ENCODE measurements at places on chromosomes 2 and 18.
A peak's percentile ranks its signal among the peaks of the same experiment; 100 is the strongest.

DNA sequence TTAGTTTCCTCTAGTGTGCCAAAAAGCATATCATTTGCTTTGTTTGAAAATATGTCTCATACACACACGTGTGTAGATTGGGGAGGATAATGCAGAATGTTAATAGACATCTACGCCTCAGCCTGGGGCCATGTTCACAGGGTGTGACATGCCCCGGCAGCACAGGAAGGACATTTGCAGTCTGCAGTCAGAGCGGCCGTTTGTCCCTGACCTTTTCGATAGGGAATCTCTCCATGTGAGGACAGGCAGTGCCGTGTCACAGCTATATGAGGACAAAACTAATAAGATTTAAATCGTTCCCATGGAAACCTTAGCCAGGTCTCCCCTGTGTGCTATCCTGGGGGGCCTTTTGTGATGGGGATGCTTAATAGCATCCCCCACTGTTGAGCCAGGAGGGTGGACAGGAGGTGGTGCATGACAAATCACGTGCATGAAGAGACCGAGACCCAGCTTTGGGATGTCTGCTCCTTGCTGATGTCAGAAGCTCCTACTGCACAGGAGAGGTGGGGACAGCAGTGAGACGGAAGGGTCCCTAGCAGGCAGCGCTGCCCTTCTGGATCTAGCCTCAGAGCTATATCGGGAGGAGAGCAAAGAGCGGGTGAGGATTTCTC, 100.6 kb downstream of the RNF144A start:
- DNase-seq, result no peak

- DNase-seq, result no peak
Observed at GRCh38 chr18:42632801-42633200, 482.7 kb downstream of the RIT2 start.

GRCh38 chr2:179104736-179105135, 54.8 kb upstream of the CCDC141 start:
- no peak for DNase-seq

- no peak for DNase-seq
Observed at GRCh38 chr2:233620204-233620603, 2.8 kb downstream of the UGT1A8 start.

GRCh38 chr2:238891457-238892203, 43.7 kb downstream of the TWIST2 start:
- no peak for DNase-seq

DNA sequence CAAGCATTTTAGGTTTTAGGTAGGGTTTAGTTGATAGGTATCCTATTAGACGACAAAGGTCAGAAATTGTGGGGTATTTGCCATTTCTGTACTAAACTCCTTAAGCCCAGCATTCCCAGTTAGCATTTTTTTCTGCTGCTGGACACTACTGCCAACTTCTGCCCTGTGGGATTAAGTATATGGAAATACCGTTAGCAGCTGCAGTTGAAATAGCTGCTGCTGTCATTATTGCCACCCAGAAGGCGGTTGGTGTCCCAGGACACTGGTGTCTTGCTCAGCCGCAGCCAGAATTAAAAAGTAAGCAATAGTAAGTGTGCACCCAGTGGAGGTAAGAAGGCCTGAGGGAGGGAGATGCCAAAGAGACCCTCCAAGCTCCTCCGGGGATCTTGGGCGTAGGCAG, 1.9 kb upstream of the UXS1 start:
- DNase-seq, result no peak

GRCh38 chr2:157662401-157662800, 33.7 kb upstream of the ACVR1C start:
- DNase-seq, result no peak

DNA sequence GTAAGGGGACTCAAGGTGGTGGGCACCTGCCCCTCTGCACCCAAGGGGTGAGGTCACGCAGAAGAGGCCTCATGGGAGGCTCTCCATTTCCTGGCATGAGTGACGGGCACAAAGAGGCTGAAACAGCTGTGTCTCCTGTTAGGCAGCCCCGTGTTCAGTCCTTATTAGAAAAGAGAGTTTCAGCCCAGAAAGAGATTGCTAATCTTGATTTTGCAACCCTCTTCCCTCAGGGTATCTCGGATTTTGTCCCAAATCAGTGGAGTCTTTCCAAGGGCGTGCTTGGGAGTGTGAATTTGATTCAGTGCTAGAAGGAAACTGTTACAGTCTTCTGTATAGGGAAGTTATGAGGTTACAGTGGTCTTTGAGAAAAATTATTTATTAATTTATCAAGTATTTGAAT, 10.4 kb downstream of the TNFRSF11A start:
- DNase-seq, result no peak

GRCh38 chr2:158184001-158184400, 82.3 kb downstream of the UPP2 start:
- no peak for DNase-seq

DNA sequence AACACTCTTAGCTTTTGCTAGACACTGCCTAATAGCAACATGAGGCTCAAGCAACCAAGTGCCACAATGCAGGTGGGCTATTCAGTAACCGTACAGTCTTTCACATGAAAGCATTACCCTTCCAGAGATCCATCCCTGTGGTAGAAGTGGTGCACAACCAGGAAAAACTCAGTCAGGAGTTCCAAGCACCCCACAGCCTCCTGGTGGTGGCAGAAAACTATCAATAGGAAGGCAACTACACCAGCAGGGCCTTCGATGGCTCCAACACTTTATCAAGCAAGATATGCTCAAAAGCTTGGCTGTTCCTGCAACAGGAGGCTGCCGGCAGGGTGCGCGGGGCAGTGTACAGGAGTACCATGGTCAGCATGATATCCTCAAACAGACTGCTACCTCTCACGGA, 176.1 kb upstream of the DLGAP1 start:
- DNase-seq, result no peak

DNA sequence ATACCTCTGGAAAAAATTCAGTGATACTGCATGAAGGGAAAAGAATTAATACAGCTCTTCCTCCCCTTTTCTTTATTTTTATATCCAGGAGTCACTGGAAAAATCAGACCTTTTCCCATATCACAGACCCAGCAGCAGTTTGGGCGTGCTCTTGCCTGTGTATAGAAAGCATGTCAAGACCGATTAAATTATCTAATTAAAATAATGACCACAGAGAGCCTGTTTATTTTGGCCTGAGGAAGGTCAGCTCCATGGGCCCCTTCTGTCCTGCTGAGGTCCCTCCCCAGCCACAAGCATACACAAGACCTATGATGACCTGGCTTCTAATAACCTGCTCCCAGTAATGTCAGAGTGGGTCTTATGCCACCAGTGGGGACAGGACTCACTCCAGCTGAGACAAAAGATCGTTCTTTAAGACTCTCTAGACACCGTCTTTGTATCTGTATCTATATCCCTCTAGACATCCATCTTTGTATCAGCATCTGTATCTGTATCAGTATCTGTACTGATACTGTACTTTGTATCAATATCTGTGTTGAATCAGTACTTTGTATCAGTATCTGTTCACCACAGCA, 147.8 kb downstream of the VAPA start:
- DNase-seq, result no peak

DNA sequence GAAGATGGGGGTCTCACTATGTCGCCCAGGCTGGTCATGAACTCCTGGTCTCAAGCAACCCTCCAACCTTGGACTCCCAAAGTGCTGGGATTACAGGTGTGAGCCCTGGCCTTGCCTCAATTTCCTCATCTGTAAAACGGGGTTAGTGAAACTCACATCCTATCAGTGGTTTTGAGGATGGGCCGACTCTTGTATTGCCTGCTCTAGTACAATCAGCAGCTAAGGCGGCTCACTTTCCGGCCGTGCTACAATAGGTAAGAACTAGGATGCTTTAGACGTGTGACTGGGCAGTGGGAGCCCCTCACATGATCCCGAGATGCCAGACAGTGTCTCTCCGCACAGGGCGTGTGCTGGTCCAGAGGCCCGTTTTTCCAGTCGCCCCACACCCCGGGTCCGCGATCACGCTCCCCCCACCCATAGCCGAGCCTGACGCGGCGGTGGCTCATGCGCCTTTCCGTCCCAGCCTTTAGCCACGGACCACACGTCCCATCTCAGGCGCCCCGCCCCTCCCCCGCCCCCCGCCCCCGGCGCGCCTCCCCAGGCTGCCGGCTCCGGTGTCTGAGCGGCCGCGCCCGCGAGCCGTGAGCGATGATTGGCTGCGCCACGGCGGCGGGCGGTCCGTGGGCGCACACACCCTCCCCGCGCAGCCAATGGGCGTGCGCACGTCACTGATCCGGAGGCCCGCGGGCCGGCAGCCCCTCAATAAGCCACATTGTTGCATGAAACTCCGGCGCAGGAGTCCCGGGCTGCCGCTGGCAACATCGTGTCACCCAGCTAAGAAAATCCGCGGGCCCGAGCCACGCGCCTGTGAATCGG, at the start of gene HK2:
HK2 (plus strand) TSS at position 710 of the 816 bp plus-strand sequence. CDS start 454 bp downstream, outside the sequence.
- DNase-seq, result peak; percentile 68

- DNase-seq, result no peak
Observed at GRCh38 chr2:54681416-54681815, 42.0 kb upstream of the EML6 start.

- DNase-seq, result no peak
Observed at GRCh38 chr2:167508709-167509108, 620.4 kb downstream of the XIRP2 start.

- DNase-seq, result no peak
Observed at GRCh38 chr2:20144196-20144595, 80.7 kb downstream of the SDC1 start.

GRCh38 chr18:80228051-80228848, 19.1 kb downstream of the PARD6G start:
- DNase-seq, result no peak

DNA sequence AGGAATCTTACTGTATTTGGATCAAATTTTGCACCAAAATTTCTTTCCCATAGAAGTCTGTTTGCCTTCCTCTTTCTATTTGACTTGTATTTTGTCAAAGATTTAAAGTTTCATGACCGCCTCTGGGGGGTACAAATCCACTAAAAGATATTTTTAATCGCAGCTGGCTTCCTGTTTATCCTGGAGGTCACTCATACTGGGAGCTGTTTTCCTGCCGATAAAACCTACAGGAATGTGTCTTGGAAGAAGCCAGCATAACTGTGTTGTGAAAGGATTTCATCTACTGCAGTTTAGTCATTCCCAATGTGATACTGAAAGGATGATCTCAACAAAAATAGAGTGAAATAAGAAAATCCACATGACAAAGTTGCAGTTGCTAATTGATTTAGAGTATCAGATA, 184.0 kb downstream of the RIT2 start:
- no peak for DNase-seq

DNA sequence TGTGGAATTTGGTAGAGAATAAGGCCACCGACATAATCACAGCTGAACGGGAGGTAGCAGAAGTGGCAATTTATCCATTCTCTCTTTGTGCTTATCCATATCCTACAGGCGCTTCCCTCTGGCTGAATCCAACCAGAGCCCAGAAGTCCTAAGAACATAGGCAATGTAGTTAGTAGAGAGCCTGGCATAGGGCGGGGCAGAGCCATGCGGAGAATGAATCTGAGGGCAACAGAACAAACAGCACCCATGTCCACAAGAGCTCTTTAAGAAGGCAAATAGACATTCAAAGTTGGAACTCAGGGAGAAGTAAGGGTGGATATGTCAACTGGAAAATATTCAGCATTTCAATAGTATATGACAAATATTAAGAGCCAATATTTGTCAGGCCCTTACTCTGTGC, 305.9 kb upstream of the VWC2L start:
- no peak for DNase-seq

GRCh38 chr2:102112271-102112670, 30.3 kb upstream of the IL1R1 start:
- DNase-seq, result no peak

GRCh38 chr18:79420033-79420745, 24.5 kb downstream of the NFATC1 start:
- no peak for DNase-seq

DNA sequence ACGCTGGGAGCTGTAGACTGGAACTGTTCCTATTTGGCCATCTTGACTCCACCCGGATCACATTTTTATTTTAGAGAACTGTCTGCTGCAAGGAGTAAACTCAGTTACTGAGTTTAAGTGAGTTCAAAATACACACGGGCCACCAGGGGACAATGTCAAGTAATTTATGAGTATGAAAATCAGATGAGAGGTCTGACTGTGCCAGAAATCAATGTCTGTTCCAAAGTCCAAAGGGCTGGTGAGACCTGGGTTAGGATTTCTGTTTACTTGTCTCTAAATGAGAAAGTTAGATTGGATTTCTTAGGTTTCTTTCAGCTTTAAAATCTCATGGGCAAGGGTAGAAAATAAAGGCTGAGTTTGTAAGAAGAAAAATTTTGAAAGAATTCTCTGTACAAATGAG, 465.8 kb upstream of the MEIS1 start:
- no peak for DNase-seq

DNA sequence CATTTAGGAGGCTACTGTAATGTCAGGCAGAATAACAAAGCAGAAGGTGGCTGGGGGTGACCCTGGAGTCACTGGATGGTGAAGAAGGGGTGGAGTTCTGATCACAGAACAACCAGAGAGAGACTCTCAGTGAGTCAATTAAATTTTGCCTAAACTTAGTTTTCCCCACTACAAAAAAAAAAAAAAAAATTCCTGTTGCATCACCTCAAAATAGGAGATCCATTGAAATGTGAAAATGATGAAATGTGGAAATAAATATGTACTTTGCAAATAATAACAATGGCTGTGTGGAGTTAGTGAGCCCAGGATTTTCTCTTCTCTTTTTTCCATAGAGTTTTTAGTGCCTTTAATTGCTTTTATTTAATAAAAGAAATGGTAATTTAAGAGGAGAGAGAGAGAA, 165.5 kb downstream of the GFPT1 start:
- no peak for DNase-seq

DNA sequence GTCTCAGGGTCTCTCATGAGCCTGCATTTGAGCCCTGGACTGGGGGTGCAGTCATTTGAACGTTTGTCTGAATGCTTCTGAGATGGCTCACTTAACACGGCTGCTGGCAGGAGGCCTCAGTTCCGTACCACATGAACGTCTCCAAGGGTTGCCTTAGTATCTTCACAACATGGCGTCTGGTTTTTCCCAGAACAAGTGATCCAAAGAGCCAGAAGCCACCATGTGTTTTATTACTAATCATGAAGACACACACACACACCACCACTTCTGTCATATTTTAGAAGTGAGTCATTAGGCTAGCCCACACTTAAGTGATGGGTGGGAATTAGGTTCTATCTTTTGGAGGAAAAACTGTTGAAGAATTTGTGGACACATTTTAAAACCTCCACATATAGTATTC, 15.0 kb upstream of the MYO1B start:
- no peak for DNase-seq

- no peak for DNase-seq
Observed at GRCh38 chr2:231219289-231219688, 20.9 kb downstream of the ARMC9 start.

GRCh38 chr2:167017021-167017420, 128.7 kb downstream of the XIRP2 start:
- no peak for DNase-seq

- DNase-seq, result no peak
Observed at GRCh38 chr2:71693286-71694270, 240.2 kb downstream of the DYSF start.

DNA sequence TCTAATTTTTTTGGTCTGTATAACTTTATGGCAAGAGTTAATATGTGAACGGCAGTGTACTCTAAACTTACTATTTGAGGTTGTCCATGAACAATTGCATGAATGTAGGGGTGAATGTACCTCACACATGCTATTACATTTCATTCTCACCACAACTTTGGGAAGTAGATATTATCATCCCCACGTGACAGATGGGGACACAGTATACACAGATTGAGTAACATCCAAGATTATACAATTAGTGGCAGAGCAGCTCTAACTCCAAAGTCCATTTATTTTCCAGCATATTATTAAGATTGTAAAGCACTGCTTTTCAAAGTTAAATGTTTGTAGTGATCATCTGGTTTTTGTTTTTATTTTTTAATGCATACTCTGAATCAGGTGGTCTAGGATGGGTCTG, 622.1 kb upstream of the ZEB2 start:
- no peak for DNase-seq

GRCh38 chr2:161122772-161123530, 37.3 kb upstream of the TANK start:
- DNase-seq, result no peak
